ENCODE measurements at places on chromosomes 13 and 19. TPM values are rescaled to one million over a fixed set of nuclear protein-coding genes. Genes with fewer than 3 reads are reported as not detected.

Gene CD33
- 0.43 TPM for total RNA-seq

Gene DHDH
- 2.0 TPM for total RNA-seq

Gene S1PR4
- total RNA-seq = 34.0 TPM

Gene KIR2DL3
- total RNA-seq = not detected

Gene OR7A5
- total RNA-seq = not detected

Gene RPS5
- 1,438 TPM for total RNA-seq

Gene ATP4B
- not detected for total RNA-seq

Gene PDS5B
- total RNA-seq = 59.4 TPM

Gene GTF2F2
- total RNA-seq = 26.0 TPM

Gene ERICH6B
- not detected for total RNA-seq

Gene PSG6
- total RNA-seq = not detected

DNA sequence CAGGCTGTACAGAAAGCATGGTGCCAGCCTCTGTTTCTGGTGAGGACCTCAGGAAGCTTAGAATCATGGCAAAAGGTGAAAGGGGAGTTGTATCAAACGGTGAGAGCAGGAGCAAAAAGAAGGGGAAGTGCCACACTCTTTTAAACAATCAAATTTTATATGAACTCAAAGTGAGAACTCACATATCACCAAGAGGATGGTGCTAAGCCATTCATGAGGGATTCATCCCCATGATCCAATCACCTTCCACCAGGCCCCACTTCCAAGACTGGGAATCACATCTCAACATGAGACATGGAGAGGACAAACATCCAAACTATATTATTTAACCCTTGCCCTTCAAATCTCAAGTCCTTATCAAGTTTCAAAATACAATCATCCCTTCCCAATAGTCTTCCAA, 836.7 kb downstream of the SLITRK5 start:
- no peaks in the 10 kb centered on the region for H3K4me1 ChIP-seq
- H3K36me3 ChIP-seq = no peaks in the 10 kb centered on the region
- no peak overlapping the region for H3K4me3 ChIP-seq
- H3K27me3 ChIP-seq = no peaks in the 10 kb centered on the region

DNA sequence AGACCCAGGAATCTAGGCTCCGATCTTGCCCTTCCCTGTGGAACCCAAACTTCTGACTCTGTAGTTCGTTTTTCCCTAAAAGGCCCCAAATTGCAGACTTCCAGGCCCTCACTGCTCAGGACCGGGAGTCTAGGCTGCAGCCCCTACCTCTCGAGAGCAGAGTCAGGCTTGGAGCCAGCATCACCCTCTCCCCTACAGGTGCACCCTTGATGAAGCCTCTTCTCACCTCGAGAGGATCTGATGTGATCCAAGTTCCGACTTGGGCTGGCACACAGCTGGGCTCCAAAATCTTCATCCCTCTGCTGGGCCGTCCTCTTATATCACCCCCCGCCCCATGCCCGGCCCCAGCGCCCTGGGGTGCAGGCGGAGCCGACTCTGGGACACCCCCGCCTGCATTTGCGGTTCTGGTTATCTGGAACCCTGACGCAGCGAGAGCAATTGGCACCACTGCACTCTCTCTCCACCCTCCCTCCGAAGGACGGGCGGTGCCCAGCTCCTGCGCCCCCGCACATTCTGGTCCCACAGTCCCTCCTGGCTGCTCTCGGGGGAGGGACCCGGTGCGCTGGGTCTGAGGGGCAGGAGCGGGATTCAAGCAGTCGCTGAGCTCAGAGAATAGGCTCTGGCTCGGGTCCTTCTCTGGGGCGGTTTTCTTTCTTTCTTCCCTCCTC, at the start of gene KLK7:
Gene KLK7, minus strand, starts transcription at position 293 of the 668 bp plus-strand sequence. CDS start 1,518 bp downstream, outside the sequence.
- no peak within 1 kb of the TSS for H3K4me3 ChIP-seq
- no peaks in the 10 kb centered on the region for H3K4me1 ChIP-seq
- no peak within 1 kb of the TSS for H3K27ac ChIP-seq
- no peak for DNase-seq
- peaks cover 40% of the 10 kb centered on the region for H3K27me3 ChIP-seq

GRCh38 chr13:77714119-77714755, 16.8 kb downstream of the SLAIN1 start:
- peaks cover 10% of the 10 kb centered on the region for H3K36me3 ChIP-seq
- no peak for DNase-seq
- no peaks in the 10 kb centered on the region for H3K27me3 ChIP-seq
- H3K4me3 ChIP-seq = no peak overlapping the region
- H3K27ac ChIP-seq = no peak overlapping the region

DNA sequence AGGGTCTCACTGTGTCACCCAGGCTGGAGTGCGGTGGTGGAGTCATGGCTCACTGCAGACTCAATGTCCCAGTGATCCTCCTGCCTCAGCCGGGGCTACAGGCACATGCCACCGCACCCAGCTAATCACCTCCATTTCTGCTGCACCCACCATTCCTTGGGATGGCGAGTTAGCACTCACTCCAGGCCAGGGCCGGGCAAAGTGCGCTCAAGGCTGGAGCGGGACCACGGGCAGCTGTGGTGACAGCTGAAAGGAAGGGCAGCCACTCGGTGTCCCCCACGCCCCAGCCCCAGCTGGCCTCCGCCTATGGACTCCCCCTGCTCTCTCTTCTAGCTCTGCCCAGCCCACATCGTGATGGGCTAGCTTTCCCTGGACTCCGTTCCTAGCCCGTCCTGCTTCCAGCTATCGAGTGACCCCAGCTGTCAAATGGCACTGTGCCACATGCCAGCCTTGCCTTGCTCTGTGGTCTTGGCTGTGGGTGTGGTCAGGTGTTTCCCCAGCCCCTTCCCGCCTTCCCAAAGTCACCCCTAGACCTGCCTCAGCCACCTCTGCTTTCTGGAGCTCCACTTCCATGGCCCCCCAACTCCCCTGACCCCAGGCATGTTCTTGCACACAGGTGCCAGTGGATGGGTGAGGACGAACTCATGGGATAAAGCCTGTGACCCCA, 4.1 kb downstream of the MICOS13 start:
- H3K27me3 ChIP-seq = no peaks in the 10 kb centered on the region
- DNase-seq = no peak
- H3K4me3 ChIP-seq = no peak overlapping the region

DNA sequence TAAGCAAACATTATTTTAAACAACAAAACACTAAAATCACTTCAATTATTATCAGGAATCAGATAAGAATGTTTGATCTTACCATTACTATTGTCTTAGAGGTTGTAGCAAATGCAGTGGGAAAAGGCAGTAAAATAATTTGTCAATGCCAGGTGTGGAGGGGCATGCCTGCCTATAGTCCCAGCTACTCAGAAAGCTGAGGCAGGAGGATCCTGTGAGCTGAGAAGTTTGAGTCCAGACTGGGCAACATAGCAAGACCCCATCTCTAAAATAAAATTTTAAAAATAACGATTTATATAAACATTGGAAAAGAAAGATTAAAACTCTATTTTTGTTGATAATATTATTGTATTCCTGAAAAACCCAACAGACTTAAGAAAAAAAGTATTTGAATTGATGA, 66.8 kb downstream of the KL start:
- no peaks in the 10 kb centered on the region for H3K36me3 ChIP-seq
- no peak overlapping the region for H3K4me3 ChIP-seq
- DNase-seq = no peak

GRCh38 chr13:113647351-113648215, 10.4 kb downstream of the ATP4B start:
- no peaks in the 10 kb centered on the region for H3K27me3 ChIP-seq
- no peak overlapping the region for H3K4me3 ChIP-seq
- peaks cover 2% of the 10 kb centered on the region for H3K36me3 ChIP-seq
- no peak for DNase-seq
- H3K4me1 ChIP-seq = peaks cover 5% of the 10 kb centered on the region

DNA sequence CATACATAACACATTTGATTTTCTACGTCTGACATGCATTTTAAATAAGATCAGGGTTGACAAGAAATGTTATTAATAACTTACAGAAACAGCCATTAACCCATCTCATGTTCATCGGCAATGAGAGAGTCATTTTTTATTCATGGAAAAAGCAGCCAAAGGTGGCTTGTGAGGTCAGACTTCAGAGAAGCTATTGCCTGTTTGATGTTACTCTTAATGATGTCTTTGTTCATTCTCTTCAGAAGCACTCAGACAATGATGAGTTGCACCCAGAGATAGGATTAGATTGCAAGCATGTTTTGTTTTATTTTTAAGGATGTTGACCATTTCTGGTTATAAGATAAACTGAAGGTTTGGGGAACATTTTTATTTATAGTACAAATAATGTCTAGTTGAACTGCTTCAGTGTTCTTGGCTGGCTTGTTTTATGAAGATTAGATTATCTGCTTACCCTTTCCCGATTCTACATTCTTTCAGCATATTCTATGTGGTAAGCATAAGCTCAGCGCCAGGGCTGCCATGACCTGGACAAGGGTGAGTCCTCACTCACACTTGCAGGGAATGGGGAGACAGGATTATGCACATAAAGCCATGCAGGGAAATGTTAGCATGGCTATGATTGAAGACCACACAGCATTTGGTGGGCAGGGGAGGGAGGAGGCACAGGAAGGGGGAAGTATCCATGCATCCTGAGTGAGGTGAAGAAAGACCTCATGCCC, 288.1 kb downstream of the MTUS2 start:
- H3K4me3 ChIP-seq = no peak overlapping the region
- H3K36me3 ChIP-seq = no peaks in the 10 kb centered on the region
- H3K27ac ChIP-seq = no peak overlapping the region
- no peak for DNase-seq
- no peaks in the 10 kb centered on the region for H3K4me1 ChIP-seq
- peaks cover 2% of the 10 kb centered on the region for H3K27me3 ChIP-seq

GRCh38 chr19:31979949-31980670, 365.3 kb upstream of the ZNF507 start:
- no peak for DNase-seq
- H3K4me3 ChIP-seq = no peak overlapping the region
- H3K36me3 ChIP-seq = no peaks in the 10 kb centered on the region
- H3K27ac ChIP-seq = no peak overlapping the region

DNA sequence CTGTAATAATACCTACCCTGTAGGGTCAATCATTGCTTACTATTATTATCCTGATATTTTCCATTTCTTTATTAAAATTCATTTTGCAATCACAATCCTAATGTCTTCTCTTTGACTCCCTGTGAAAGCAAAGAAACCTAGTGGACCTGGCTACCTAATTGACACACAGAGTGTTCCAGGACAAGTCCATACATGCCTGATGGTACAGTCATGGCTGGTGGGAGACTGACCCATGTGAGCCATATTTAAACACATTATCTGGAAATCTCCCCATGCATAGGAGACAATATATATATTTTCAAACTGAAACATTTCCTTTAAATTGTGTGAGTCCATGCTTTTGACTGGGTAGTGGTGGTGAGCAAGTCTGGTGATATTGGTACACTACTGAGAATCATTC, 230.6 kb upstream of the DACH1 start:
- no peak for DNase-seq
- no peaks in the 10 kb centered on the region for H3K27me3 ChIP-seq
- no peak overlapping the region for H3K4me3 ChIP-seq
- no peaks in the 10 kb centered on the region for H3K4me1 ChIP-seq
- H3K36me3 ChIP-seq = no peaks in the 10 kb centered on the region

DNA sequence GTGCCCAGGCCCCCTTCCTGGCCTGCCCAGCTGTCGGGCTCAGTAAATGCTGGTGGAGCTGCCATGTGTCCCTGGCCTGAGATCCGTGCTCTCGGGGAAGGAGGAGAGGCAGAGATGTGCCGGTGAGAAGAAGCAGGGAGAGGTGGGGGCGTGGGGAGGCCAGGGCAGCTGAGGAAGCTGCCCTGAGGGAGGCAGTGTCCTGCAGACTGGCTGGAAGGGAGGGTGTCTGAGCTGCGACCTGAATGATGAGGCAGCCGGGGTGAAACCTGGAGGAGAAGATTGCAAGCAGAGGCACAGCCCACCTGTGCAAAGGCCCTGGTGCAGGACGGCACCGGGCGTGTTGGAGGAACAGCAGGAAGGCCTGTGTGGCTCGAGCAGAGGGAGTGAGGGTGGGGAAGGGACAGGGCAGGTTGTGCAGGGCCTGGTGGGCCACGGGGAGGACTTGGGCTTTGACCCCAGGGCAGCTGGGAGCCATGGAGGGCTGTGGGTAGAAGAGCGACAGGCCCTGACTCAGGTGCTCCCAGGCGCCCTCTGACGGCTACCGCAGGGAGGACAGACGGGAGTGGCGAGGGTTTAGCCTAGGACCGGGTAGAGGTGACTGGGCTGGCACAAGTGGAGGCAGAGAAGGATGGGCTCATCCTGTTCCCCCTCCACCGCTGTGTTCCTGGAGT, 14.0 kb upstream of the CELF5 start:
- H3K27me3 ChIP-seq = no peaks in the 10 kb centered on the region
- H3K36me3 ChIP-seq = peaks cover 2% of the 10 kb centered on the region
- DNase-seq = peak; percentile 83
- H3K4me1 ChIP-seq = no peaks in the 10 kb centered on the region

GRCh38 chr19:47005164-47005641, 14.4 kb upstream of the NPAS1 start:
- no peaks in the 10 kb centered on the region for H3K27me3 ChIP-seq
- H3K4me3 ChIP-seq = no peak overlapping the region
- no peak for DNase-seq
- H3K4me1 ChIP-seq = no peaks in the 10 kb centered on the region
- H3K27ac ChIP-seq = no peak overlapping the region

GRCh38 chr19:44611812-44612295, 1.5 kb upstream of the IGSF23 start:
- no peaks in the 10 kb centered on the region for H3K36me3 ChIP-seq
- H3K27ac ChIP-seq = no peak overlapping the region
- no peak for DNase-seq
- H3K4me1 ChIP-seq = peaks cover 10% of the 10 kb centered on the region
- peaks cover 3% of the 10 kb centered on the region for H3K27me3 ChIP-seq

DNA sequence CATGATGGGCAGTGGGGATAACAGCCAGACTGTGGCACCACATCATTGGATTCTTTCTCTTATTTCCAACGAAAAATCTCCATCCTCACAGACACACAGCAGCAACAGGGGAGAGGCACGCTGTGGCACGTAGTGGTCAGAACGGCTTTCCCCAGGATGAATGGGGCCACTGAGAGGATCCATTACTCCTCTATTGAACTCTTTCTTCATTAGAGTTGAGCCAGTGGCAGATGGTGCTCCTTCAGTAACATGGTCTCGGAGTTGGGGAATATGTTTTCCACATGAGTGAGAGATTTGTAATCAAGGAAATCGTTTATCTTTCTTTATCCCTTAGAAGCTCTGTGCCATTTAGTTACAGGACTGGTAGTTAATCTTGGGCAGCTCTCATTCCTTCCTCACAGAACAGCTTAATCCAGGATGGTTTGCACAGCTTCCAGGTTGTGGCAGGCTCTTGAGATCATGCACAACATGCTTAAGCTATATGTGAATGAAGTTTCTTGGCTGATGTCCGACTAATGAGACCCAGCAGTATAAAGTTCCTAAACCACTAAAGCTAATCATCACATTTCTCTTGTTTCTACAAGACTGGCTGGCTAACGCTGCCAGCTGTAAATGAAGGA, 180.5 kb upstream of the SLC10A2 start:
- no peaks in the 10 kb centered on the region for H3K4me1 ChIP-seq
- H3K27ac ChIP-seq = no peak overlapping the region
- H3K4me3 ChIP-seq = no peak overlapping the region
- no peaks in the 10 kb centered on the region for H3K27me3 ChIP-seq
- no peaks in the 10 kb centered on the region for H3K36me3 ChIP-seq

GRCh38 chr13:31944262-31945160, 87.1 kb upstream of the FRY start:
- no peaks in the 10 kb centered on the region for H3K27me3 ChIP-seq
- H3K4me3 ChIP-seq = no peak overlapping the region
- H3K4me1 ChIP-seq = no peaks in the 10 kb centered on the region
- DNase-seq = no peak
- H3K36me3 ChIP-seq = peaks cover 3% of the 10 kb centered on the region

Measured in activated CD4-positive, alpha-beta memory T cell treated with anti-CD3 and anti-CD28 coated beads for 36 hours (primary cell).